NCI-H2171 (cell line): ENCODE measurements at places on chromosomes 2 and 18.

- DNase-seq = no peak
These were observed 240.0 kb downstream of the WDR7 start for GRCh38 chr18:56891116-56891515.

- no peak for DNase-seq
These were observed 233.3 kb downstream of the GBX2 start for GRCh38 chr2:235934774-235935484.

DNA sequence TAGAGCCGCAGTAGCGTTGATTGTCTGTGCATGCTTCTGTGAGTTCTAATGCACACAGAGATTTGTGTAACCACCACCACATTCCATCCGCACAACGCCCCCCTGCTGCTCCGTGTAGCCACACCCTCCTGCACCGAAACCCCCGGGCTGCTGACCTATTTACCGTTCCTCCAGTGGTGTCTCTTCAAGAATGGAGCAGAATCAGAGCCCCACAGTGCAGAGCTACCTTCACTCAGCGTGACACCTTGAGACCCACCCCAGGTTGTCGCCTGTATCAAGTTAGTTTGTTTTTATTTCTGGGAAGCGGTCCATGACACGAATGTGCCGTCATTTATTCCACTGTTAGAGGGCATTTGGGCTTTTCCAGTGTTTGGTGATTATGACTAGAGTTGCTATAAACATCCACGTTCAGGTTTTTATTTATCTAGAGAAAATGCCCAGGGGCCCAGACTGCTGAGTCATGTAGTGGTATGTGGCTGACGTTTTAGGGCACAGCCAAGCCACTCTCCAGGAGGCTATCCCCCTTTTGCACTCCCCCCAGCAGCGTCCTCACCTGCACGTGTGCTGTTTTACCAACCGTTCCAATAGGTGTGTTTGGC is 266.8 kb downstream of the NDUFA10 start:
- no peak for DNase-seq

DNA sequence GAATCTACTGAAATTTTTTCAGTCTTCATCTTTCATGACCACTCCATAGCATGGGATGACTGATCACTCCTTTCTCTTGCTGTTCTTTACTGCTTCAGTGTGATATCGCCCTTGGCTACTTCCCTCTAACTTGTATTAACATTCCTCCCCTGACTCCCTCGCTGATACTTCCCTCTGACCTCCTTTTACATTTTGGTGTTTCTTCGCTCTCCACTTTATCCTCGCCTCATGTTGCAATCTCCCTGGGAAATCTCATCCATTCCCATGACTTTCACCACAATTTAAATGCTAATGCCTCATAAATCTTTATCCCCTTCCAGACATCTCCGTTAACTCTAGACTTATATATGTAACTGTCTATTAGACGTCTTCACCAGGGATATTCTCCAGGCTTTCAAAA is 167.3 kb downstream of the IKZF2 start:
- no peak for DNase-seq

- no peak for DNase-seq
These were observed 38.6 kb downstream of the TRIB2 start for GRCh38 chr2:12755384-12755783.

DNA sequence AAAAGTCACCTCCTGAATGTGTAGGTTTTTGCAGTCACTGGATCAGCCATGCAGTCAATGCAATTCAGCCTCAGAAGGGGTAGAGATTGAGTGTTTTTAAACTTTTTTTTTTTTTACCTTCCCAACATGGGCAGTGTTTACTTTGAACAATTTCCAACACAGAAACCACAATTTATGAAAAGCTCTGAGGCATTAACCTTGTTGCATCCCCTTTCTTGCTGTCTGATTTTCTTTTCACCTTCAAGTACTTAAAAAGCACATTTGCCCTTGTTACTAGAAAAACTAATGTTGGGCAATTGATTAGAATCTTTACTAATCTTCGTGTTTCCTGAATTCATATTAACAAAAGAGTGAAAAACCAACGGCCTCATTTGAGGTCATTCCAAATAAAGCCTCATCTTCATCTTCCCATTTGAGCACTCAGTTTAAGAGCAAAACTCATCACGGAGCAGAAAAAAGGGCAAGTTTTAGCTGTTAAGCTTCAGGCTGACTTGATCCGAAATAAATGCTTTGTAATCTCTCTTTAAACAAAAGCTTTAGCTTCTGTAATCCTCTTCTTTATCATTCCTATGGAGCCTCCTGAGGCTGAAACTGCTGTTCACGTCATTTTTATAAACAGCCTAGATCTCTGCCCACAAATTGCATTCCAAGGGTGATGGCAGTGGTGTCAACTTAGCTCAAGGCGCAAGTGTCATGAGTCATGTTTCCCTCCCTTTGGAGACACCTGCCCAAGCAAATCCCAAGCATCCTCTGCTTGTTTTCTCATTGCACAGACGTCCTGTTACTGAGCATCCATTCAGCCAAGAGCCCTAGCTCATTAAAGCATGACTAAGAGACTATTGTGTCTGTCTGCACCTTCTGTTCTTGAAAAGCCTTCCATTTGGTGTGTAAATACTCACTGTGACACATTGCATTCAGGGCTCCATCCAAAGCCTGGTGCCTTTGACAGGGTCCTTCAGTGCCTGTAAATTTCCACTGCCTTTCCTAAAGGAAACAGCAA is 107.7 kb downstream of the HNMT start:
- peak; percentile 44 for DNase-seq

DNA sequence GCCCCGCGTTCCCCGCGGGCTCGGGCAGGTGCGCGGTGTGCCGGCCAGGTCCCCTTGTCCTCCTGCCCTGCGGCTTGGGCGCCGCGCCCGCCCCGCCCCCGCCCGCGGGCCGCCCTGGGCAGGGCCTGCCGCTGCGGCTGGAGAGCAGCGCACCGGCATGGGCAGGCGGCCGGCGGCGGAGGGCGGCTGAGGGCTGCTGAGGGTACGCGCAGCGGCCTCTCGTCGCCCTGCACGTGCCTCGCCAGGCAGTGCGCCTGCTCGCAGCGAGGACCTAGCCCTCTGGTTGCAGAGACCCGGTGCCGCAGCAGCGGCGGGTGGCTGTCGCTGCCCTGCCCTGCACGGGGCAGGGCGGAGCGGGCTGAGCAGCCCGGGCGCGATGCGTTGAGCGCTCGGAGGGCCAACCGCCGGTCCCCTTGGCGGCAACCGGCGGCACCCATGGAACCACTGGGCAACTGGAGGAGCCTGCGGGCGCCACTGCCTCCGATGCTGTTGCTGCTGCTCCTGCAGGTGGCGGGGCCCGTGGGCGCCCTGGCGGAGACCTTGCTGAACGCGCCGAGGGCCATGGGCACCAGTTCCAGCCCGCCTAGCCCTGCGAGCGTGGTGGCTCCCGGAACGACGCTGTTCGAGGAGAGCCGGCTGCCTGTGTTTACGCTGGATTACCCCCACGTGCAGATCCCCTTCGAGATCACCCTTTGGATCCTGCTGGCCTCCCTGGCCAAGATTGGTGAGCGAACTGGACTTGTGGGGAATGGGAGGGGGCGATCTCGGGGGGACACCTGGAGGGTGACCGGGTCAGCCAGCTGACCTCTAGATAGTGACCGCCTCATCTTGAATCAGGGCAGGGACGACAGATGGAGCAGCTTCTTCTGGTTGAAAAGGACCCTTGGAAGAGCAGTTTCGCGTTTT is at the start of gene SLC9A2:
SLC9A2 (plus strand) TSS at position 140 of the 906 bp plus-strand sequence; CDS start at position 436, 296 bp downstream.
- DNase-seq = no peak

GRCh38 chr2:85702172-85702571 is 8.0 kb downstream of the GNLY start:
- no peak for DNase-seq

- DNase-seq = no peak
These were observed 369.6 kb downstream of the FBXO15 start for GRCh38 chr18:73778032-73778359.

DNA sequence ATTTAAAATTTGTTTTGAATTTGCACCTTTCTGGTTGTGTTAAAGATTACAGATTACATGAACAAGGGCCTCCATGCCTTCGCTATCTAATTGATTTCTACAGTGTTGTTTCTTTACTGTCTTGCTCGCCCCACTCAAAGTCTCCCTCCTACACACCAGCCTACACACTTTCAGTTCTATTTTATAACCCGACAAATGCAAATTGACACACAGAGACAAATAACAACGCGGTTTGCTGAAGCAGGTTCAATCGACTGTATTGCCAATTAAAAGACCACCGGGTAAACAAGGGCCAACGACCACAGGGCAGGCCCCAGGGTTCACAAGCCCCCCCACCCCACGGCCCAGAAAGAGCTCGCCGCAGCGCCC is 869 bp downstream of the STARD7 start:
- DNase-seq = no peak
